ENCODE measurements at places on chromosomes 3 and 15.
A peak's percentile ranks its signal among the peaks of the same experiment; 100 is the strongest.

DNA sequence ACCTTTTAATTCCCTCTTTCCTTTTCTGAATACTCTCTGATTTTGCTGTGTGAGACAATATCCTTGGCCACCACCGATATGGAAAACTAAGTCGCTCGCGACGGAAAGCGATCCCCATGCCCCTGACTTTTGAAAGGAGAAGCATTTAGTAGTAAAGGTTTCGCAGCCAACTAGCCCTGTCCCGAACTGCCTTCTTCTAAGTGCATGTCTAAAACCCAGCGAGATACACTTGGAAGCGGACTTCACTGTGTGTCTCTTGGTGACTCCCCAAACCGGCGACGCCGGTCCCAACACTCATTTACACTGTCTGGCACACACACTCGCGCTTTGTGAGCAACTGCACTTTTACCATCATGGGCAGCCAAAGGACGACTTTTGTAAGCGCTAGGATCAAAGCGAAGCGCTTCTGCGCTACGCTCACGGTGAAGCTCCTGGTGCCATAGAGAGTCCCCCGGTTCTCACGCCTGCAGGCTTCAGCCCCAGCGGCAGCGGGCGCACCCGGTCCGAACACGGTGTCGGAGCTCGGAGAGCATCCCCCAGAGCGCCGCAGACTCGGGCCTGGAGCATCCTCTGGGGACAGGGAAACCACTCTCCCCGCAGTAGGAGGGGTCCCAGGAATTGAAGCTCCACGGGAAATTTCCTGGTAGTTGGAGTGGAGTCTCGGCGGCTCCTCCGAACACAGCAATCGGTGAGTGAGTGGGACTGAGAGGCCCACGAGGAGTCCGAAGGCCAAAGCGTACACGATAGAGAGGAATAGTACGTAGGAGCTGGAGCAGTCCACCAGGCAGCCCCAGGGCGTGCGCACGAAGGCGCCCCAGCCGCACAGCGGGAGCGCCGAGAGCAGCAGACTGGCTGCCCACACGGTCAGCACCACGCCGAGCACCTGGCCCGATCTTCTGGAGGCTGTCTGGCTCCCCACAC lies 1.4 kb downstream of the GPR149 start:
- no peaks in the 10 kb centered on the region for H3K4me1 ChIP-seq
- H3K27me3 ChIP-seq, result no peaks in the 10 kb centered on the region
- no peak overlapping the region for H3K4me3 ChIP-seq

- no peaks in the 10 kb centered on the region for H3K27me3 ChIP-seq
- H3K27ac ChIP-seq, result no peak overlapping the region
- DNase-seq, result no peak
- no peaks in the 10 kb centered on the region for H3K36me3 ChIP-seq
- H3K4me3 ChIP-seq, result no peak overlapping the region
These were observed 17.8 kb downstream of the ZNF35 start for GRCh38 chr3:44666346-44666745.

DNA sequence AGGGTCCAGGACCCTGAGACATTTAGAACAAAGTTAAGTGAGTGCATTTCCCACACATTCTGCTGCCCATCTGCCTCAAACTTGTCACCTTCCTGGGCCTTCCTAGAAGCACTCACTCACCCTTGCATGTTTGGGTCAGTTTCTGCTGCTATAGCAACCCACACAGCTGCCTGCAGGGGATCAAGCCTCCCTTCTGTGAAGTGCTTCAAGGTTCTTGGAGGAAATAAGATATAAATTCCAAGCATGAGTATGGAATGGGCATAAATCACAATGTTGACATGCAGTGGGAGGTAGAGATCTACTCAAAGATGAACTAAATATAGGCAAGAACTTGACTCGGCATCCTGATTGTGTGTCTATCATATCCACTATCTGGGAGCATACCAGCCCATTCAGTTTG lies 140.4 kb downstream of the SLC9A9 start:
- no peak overlapping the region for H3K27ac ChIP-seq
- no peaks in the 10 kb centered on the region for H3K36me3 ChIP-seq
- H3K27me3 ChIP-seq, result no peaks in the 10 kb centered on the region

- DNase-seq, result peak; percentile 28
- no peaks in the 10 kb centered on the region for H3K36me3 ChIP-seq
- no peak overlapping the region for H3K4me3 ChIP-seq
- no peaks in the 10 kb centered on the region for H3K4me1 ChIP-seq
- no peak overlapping the region for H3K27ac ChIP-seq
These were observed 31.7 kb downstream of the SLCO2A1 start for GRCh38 chr3:133997871-133998635.

GRCh38 chr3:136840252-136840651 lies 21.3 kb downstream of the SLC35G2 start:
- no peak overlapping the region for H3K4me3 ChIP-seq
- H3K36me3 ChIP-seq, result no peaks in the 10 kb centered on the region
- H3K4me1 ChIP-seq, result peaks cover 35% of the 10 kb centered on the region
- no peaks in the 10 kb centered on the region for H3K27me3 ChIP-seq
- peak overlapping the region; percentile 27 for H3K27ac ChIP-seq

GRCh38 chr3:13108861-13109260 lies 35.6 kb upstream of the IQSEC1 start:
- DNase-seq, result no peak
- no peak overlapping the region for H3K4me3 ChIP-seq
- H3K27me3 ChIP-seq, result no peaks in the 10 kb centered on the region
- no peak overlapping the region for H3K27ac ChIP-seq
- no peaks in the 10 kb centered on the region for H3K36me3 ChIP-seq

DNA sequence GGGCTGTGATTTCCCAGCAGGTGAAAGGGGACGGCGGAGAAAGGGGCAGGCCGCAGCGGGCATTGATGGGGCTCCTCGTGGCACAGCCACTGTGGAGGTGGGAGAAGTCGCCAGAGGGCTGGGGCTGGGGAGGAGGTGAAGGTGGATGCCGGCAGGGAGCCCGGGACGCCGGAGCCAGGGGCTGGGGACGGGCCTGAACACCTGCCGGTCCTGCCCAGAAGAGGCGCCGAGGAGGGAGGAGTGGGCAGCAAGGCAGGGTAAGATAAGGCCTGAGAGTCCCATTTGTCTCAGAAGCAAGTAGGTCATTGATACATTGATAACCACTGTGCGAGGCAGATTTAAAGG lies 571 bp upstream of the RARRES1 start:
- no peaks in the 10 kb centered on the region for H3K36me3 ChIP-seq
- no peaks in the 10 kb centered on the region for H3K27me3 ChIP-seq
- peak overlapping the region; percentile 67 for H3K27ac ChIP-seq
- peak overlapping the region; percentile 69 for H3K4me3 ChIP-seq
- no peak for DNase-seq
- H3K4me1 ChIP-seq, result peaks cover 19% of the 10 kb centered on the region

GRCh38 chr3:13470894-13471574 lies 9.1 kb upstream of the HDAC11 start:
- no peaks in the 10 kb centered on the region for H3K4me1 ChIP-seq
- DNase-seq, result no peak
- H3K27me3 ChIP-seq, result no peaks in the 10 kb centered on the region
